ENCODE measurements at places on chromosomes 1 and 21. TPM values are rescaled to one million over a fixed set of nuclear protein-coding genes. Genes with fewer than 3 reads are reported as not detected.

TTC22 gene
- 4.6 TPM for total RNA-seq

GRCh38 chr1:44408212-44408582, 3.1 kb downstream of the RNF220 start:
- peaks cover 100% of the 10 kb centered on the region for H3K27me3 ChIP-seq
- peak overlapping the region; percentile 44 for H3K4me3 ChIP-seq
- H3K36me3 ChIP-seq = no peaks in the 10 kb centered on the region
- peaks cover 53% of the 10 kb centered on the region for H3K4me1 ChIP-seq
- H3K27ac ChIP-seq = no peak overlapping the region
- no peak for DNase-seq

DNA sequence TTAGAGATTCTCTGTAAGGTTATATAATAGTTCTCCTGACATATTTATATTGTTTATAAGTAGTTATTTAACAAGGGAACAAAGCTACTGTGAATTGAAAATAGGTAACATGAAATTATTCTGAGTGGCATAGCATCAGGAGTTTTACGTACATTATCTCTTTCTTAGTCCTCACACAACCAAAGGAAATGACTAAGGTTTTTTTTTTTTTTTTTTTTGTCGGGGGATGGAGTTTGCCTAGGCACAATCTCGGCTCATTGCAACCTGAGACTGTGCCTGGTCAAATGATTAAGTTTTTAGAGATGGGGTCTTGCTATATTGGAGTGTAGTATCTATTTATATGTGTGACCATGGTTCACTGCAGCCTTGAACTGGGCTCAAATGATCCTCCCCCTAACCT, 24.9 kb downstream of the TMED5 start:
- H3K27ac ChIP-seq = no peak overlapping the region
- no peaks in the 10 kb centered on the region for H3K36me3 ChIP-seq

DNA sequence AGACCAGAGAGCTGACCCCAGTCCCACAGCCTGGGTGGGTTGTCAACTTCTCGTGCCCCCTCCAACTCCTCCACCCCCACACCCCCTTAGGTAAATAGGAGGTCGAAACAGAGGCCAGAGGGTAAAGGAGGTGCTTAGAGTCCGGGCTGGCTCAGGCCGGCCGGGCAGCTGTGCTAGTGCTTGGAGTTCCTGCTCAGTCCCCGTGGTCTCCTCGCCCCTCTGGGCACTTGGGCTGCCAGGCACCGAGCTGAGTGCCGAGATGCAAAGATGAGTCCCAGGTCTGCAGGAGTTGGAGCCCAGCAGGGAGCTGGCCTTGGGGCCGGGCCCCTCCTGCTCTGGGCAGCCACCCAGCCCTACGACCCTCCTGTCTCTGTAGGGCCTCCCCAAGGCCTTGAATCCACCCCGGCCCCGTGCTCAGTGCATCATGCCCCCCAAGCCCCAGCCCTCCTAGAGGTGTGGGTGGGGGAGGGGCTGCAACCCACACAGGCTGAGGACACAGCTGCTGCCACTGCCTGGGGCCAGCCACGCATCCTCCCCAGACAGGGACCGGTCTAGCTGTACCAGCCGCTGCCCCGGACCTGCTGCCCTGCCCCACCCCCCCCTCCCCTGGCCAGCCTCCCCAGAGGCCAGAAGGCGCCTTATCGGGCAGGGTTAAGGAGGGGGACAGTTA, 1.9 kb downstream of the SMIM1 start:
- no peak for DNase-seq
- H3K27me3 ChIP-seq = peaks cover 7% of the 10 kb centered on the region
- H3K36me3 ChIP-seq = peaks cover 8% of the 10 kb centered on the region
- peak overlapping the region; percentile 38 for H3K27ac ChIP-seq

GRCh38 chr1:16073490-16074119, at the start of gene FAM131C:
TSS of gene FAM131C (minus strand) at chr1:16073651. CDS start at chr1:16073442, 209 bp downstream.
- no peak within 1 kb of the TSS for H3K27ac ChIP-seq
- peaks cover 28% of the 10 kb centered on the region for H3K27me3 ChIP-seq
- peak; percentile 83 for DNase-seq
- peak within 1 kb of the TSS; percentile 36 for H3K4me3 ChIP-seq

DNA sequence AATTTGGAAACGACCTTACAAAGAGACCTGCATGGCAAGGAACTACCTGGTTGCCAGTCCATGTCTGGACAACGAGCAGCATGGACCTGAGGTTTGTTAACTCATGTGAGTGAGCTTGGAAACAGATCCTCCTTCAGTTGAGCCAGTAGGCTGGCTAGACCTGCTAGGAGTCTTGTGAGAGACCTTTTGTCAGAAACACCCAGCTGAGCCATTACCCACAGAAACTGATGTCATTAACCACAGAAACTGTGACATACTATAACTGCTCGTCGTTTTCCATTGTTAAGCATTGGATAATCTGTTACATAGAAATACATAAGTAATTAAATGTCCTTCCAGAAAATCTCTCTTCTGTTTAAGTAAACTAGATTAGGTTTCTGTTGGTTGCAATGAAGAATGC, 211.1 kb upstream of the C21orf91 start:
- no peaks in the 10 kb centered on the region for H3K4me1 ChIP-seq
- H3K4me3 ChIP-seq = no peak overlapping the region
- DNase-seq = no peak
- no peaks in the 10 kb centered on the region for H3K27me3 ChIP-seq

HFM1 gene
- 0.89 TPM for total RNA-seq

PRRX1 gene
- 3.0 TPM for total RNA-seq

- H3K4me1 ChIP-seq = peaks cover 71% of the 10 kb centered on the region
- H3K27me3 ChIP-seq = no peaks in the 10 kb centered on the region
- H3K4me3 ChIP-seq = no peak overlapping the region
- peak overlapping the region; percentile 81 for H3K27ac ChIP-seq
Measured at GRCh38 chr1:150976401-150976821, 1.8 kb upstream of the CERS2 start.

GRCh38 chr1:218674280-218674773, 329.2 kb downstream of the TGFB2 start:
- H3K4me3 ChIP-seq = no peak overlapping the region
- no peak for DNase-seq
- H3K4me1 ChIP-seq = no peaks in the 10 kb centered on the region
- no peaks in the 10 kb centered on the region for H3K36me3 ChIP-seq
- H3K27ac ChIP-seq = no peak overlapping the region

DNA sequence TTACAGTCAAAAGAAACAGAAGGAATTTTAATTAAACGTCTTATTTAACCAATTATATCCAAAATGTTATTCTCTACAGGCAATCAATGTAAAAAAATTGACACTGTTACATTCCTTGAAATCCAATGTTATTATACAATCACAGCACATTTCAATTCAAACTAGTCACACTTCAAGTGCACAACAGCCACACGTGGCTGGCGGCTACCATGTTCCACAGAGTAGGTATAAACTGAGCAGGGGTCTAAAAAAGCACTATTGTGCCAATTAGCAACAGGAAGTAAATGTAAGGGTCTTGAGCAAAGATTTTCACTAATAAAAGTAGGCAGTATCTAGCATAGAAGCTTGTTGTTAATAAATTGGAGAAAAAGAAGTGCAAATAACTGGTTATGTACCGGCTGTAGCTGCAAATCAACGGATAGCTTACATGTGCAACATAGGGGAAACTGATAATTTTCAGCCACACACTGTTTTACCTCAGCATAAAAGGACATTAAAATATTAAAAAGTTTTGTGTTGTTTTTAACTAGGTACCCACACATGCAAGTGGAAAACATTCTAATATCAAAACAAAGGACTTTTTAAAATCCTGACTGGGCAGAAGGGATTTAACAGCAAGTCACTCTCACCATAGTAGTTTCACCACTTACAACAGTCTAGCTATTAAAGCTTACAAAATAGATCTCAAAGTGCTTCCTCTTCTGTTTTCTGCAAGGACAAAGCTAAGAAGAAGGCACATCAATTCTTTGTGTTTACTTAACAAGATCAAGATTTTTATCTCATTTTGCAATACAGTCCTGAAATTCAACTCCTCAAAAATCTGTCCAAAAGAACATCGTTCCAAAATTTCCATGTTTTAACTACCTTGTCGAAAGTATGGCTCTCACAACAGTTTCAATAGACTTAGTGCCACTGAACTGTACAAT, 2.5 kb downstream of the CSDE1 start:
- peaks cover 74% of the 10 kb centered on the region for H3K4me1 ChIP-seq
- DNase-seq = no peak
- no peaks in the 10 kb centered on the region for H3K36me3 ChIP-seq

GRCh38 chr1:181152892-181153633, 64.6 kb downstream of the IER5 start:
- H3K27ac ChIP-seq = peak overlapping the region; percentile 80
- peaks cover 63% of the 10 kb centered on the region for H3K4me1 ChIP-seq
- no peaks in the 10 kb centered on the region for H3K27me3 ChIP-seq
- DNase-seq = peak; percentile 91
- no peak overlapping the region for H3K4me3 ChIP-seq

- no peak for DNase-seq
- H3K27me3 ChIP-seq = no peaks in the 10 kb centered on the region
- H3K4me3 ChIP-seq = no peak overlapping the region
- H3K36me3 ChIP-seq = no peaks in the 10 kb centered on the region
Measured at GRCh38 chr1:99270646-99271045, 6.4 kb downstream of the PLPPR4 start.

DNA sequence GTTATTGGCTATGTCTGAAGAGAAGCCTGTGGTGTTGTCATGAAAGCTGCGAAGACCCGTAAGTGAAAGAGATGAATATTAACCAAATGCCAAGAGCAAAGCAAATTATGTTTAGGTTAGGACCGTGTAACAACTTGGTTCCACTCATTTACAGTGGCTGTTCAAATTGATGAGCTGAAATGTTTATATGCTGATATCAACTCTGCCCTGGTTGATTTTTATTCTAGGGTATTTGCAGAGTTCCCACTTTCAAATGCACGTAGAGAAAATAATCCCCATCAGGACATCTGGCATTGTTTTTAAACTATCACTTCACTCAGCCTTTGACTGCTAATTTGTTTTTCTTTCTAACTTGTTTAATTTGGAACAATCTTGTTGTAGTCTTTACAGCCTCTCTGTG, 581.6 kb upstream of the ADAMTS5 start:
- H3K27me3 ChIP-seq = no peaks in the 10 kb centered on the region
- DNase-seq = no peak
- no peaks in the 10 kb centered on the region for H3K36me3 ChIP-seq
- H3K4me3 ChIP-seq = no peak overlapping the region
- no peaks in the 10 kb centered on the region for H3K4me1 ChIP-seq

DNA sequence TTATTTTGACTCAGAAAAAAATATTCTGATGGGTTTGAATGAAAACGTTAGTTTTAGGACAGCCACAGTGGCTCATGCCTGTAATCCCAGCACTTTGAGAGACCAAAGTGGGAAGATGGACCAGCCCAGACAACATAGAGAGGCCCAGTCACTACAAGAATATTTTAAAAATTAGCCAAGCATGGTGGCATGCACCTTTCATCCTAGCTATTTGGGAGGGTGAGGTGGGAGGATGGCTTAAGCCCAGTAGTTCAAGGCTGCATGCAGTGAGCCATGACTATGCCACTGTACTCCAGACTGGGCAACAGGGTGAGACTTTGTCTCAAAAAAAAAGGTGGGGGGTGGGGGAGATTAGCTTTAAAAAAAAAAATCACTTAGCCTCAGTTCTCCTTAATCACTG, 127.5 kb downstream of the LBR start:
- no peak overlapping the region for H3K27ac ChIP-seq
- no peaks in the 10 kb centered on the region for H3K36me3 ChIP-seq
- no peaks in the 10 kb centered on the region for H3K4me1 ChIP-seq
- no peak for DNase-seq
- H3K27me3 ChIP-seq = no peaks in the 10 kb centered on the region

GRCh38 chr1:183633676-183634343, 1.8 kb downstream of the ARPC5 start:
- DNase-seq = no peak
- H3K36me3 ChIP-seq = peaks cover 30% of the 10 kb centered on the region
- no peaks in the 10 kb centered on the region for H3K27me3 ChIP-seq
- peak overlapping the region; percentile 95 for H3K27ac ChIP-seq

DNA sequence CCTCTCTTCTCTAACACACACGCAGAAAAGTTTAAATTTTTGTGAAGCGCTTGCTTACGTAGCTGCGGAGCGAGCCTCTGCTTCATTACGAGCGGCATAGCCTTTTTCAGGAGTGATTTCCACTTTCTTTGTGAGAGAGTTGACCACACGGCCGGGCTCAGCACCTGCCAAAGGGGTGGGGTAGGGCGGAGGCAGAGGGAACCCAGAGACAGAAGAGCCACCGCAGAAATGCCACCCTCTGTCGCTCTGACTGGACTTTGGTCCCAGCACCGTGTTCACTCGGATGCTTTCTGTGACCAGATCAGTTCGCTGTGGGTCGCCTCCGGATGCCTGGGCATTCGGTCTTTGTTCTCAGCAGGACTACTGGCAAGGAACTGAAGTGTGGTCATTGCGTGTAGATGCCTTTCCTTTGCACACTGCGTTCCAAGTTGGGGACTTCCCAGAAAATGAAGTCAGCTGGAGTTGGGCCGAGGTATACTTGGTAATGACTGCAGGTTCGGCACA, 883 bp downstream of the CHODL start:
- peaks cover 13% of the 10 kb centered on the region for H3K4me1 ChIP-seq
- H3K27me3 ChIP-seq = no peaks in the 10 kb centered on the region
- no peaks in the 10 kb centered on the region for H3K36me3 ChIP-seq
- no peak for DNase-seq
- peak overlapping the region; percentile 38 for H3K4me3 ChIP-seq
- H3K27ac ChIP-seq = peak overlapping the region; percentile 56

GRCh38 chr21:43736224-43736883, 17.4 kb downstream of the PDXK start:
- no peak overlapping the region for H3K4me3 ChIP-seq
- DNase-seq = no peak
- no peaks in the 10 kb centered on the region for H3K27me3 ChIP-seq

CNR2 gene
- 21.6 TPM for total RNA-seq

DNA sequence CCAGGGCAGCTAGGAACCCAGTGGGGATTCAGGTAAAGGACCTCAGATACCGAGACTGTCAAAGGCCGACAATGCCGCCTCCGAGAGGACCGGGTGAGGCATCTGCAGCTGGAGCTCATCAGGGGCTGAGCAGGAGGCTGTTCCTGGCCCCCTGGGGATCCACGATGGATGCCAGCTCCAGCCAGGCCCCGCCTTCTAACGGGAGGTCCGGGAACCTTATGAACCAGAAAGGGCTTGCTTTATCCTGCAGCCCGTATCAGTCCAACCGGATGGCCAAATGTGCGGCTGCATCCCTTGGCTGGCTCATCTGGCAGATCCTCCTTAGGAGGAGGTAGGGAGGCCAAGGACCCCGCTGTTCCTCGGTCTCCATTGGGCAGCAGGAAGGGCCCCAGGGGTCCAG, 32.0 kb downstream of the SLC45A1 start:
- peaks cover 62% of the 10 kb centered on the region for H3K4me1 ChIP-seq
- no peak for DNase-seq
- no peaks in the 10 kb centered on the region for H3K27me3 ChIP-seq
- no peak overlapping the region for H3K4me3 ChIP-seq

GRCh38 chr1:235022341-235022980, 106.2 kb downstream of the TOMM20 start:
- H3K4me1 ChIP-seq = peaks cover 5% of the 10 kb centered on the region
- peak overlapping the region; percentile 30 for H3K27ac ChIP-seq
- H3K27me3 ChIP-seq = no peaks in the 10 kb centered on the region
- no peaks in the 10 kb centered on the region for H3K36me3 ChIP-seq

GRCh38 chr21:32520875-32521735, 64.2 kb downstream of the TCP10L start:
- peak overlapping the region; percentile 75 for H3K27ac ChIP-seq
- no peaks in the 10 kb centered on the region for H3K27me3 ChIP-seq
- peaks cover 20% of the 10 kb centered on the region for H3K4me1 ChIP-seq
- no peak overlapping the region for H3K4me3 ChIP-seq
- peak; percentile 84 for DNase-seq
- no peaks in the 10 kb centered on the region for H3K36me3 ChIP-seq

- H3K27me3 ChIP-seq = no peaks in the 10 kb centered on the region
- H3K27ac ChIP-seq = peak overlapping the region; percentile 99
- DNase-seq = peak; percentile 78
- H3K4me1 ChIP-seq = peaks cover 70% of the 10 kb centered on the region
- peak overlapping the region; percentile 100 for H3K4me3 ChIP-seq
Measured at GRCh38 chr1:154179946-154180687, 11.8 kb downstream of the TPM3 start.

INTS7 gene
- total RNA-seq = 12.5 TPM

URB2 gene
- 11.4 TPM for total RNA-seq
